ENCODE measurements at places on chromosomes 6 and 20. TPM values are rescaled to one million over a fixed set of nuclear protein-coding genes. Genes with fewer than 3 reads are reported as not detected.

The MYMX gene
- not detected for total RNA-seq

GRCh38 chr20:41100001-41100480 lies 37.3 kb upstream of the PLCG1 start:
- H3K36me3 ChIP-seq = peaks cover 68% of the 10 kb centered on the region
- H3K27ac ChIP-seq = no peak overlapping the region
- H3K27me3 ChIP-seq = no peaks in the 10 kb centered on the region
- H3K4me1 ChIP-seq = peaks cover 6% of the 10 kb centered on the region
- DNase-seq = no peak
- H3K4me3 ChIP-seq = no peak overlapping the region

- H3K27ac ChIP-seq = no peak overlapping the region
- H3K27me3 ChIP-seq = peaks cover 10% of the 10 kb centered on the region
- no peak for DNase-seq
- H3K36me3 ChIP-seq = no peaks in the 10 kb centered on the region
- no peak overlapping the region for H3K4me3 ChIP-seq
These were observed 305.5 kb upstream of the SGK1 start for GRCh38 chr6:134623401-134623800.

DNA sequence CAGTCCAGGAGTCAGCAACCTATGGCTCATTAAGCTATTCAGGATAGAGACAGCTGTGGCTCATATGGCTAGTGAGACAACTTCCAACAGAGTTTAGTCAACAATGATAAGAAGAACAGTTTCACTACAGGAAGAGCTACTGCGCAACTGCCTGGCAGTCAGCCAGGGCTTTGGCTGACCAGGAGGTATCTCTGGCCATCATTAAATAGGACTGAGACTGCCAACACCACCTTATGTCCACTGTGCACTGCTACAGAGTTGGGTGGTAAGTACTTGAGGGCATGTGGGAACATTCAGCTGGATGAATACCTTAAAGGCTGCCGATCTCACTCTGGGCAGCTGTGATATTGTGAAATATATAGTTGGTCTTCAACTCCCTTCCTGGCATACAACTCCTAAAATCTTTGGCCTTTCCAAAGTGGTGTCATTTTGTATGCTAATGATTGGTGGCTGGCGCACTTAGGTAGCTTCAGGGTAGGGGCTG lies 52.2 kb upstream of the FAM83C start:
- DNase-seq = no peak
- no peaks in the 10 kb centered on the region for H3K4me1 ChIP-seq
- peaks cover 41% of the 10 kb centered on the region for H3K36me3 ChIP-seq
- no peak overlapping the region for H3K4me3 ChIP-seq
- H3K27me3 ChIP-seq = no peaks in the 10 kb centered on the region
- H3K27ac ChIP-seq = no peak overlapping the region

DNA sequence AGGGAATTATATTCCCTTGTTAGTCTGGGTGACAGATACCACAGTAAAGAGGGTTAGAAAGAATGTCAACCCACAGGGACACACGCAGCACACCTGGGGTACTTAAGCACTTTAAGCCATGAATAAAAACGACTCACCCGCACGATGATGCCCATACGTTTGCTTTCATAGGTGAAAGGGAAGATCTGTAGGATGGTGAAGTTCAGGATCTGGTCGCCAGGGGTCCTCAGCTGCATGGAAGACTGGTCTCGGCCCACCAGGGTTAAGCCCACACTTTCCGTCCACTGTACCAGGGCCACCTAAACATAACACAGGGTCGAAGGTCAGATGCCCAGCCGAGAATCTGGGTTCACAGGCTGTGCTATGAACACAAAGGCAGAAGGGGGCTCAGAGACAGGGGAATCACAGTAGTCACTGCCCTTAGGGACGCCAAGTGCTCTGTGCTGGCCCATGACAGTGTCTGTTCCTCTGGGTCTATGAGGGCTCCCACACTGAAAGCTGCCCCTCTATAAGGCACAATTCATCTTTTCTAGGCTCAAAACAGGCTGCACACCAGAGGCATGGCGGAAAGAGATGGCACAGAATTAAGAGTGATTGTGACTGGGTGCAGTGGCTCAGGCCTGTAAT lies 96.8 kb upstream of the NFATC2 start:
- H3K4me1 ChIP-seq = no peaks in the 10 kb centered on the region
- no peak overlapping the region for H3K27ac ChIP-seq
- H3K27me3 ChIP-seq = no peaks in the 10 kb centered on the region
- no peaks in the 10 kb centered on the region for H3K36me3 ChIP-seq
- DNase-seq = peak; percentile 66

DNA sequence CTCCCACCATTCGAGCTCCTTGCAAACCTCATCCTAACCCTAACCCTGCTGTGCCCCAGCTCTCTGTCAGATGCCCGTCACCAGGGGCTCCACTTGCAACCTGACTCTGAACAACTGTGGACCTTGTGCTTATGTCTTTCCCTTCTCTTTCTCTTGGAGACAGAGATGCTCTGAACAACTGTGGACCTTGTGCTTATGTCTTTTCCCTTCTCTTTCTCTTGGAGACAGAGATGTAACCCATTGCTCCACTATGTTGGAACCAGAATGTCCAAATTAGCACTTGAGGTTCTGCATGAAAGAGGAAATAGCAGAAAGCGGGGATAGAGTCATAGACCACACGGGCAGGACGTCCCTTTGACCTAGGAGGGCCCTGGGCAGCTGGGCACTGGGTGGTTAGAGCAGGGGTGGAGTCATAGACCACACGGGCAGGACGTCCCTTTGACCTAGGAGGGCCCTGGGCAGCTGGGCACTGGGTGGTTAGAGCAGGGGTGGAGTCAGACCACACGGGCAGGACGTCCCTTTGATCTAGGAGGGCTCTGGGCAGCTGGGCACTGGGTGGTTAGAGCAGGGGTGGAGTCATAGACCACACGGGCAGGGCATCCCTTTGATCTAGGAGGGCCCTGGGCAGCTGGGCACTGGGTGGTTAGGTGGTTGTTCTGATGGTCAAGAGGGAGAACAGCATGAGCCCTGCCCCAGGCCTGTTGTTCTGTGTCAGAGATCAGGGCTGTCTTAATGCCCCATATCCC lies 22.2 kb downstream of the PCMTD2 start:
- H3K27me3 ChIP-seq = peaks cover 7% of the 10 kb centered on the region
- no peak overlapping the region for H3K27ac ChIP-seq
- peaks cover 21% of the 10 kb centered on the region for H3K4me1 ChIP-seq
- peaks cover 7% of the 10 kb centered on the region for H3K36me3 ChIP-seq

GRCh38 chr6:52395969-52396368 lies 24.2 kb upstream of the EFHC1 start:
- H3K36me3 ChIP-seq = peaks cover 26% of the 10 kb centered on the region
- H3K4me1 ChIP-seq = peaks cover 94% of the 10 kb centered on the region
- peak overlapping the region; percentile 91 for H3K27ac ChIP-seq
- no peaks in the 10 kb centered on the region for H3K27me3 ChIP-seq

DNA sequence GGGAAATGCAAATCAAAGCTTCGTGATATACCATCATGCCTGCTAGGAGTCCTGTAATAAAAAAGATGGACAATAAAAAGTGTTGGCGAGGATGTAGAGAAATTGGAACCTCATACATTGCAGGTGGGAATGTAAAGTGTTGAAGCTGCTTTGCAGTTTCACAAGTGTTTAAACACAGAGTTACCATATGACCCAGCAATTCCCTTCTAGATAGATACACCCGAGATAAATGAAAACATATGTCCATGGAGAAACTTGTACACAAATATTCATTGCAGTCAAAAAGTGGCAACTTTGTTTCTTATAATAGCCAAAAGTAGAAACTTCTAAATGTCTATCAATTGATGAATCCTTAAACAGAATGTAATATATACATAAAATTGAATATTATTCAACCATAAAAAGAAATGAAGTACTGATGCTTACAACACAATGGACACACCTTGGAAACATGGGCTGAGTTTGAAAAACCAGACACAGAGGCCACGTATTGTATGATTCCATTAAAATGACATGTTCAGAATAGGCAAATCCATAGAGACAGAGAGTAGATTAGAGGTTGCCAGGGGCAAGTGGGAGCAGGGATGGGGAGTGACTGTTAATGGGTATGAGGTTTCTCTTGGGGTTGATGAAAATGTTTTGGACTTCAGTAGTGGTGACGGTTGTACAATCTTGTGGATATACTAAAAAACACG lies 20.8 kb upstream of the ERVFRD-1 start:
- H3K4me3 ChIP-seq = no peak overlapping the region
- no peaks in the 10 kb centered on the region for H3K4me1 ChIP-seq
- no peak overlapping the region for H3K27ac ChIP-seq
- no peaks in the 10 kb centered on the region for H3K27me3 ChIP-seq
- no peak for DNase-seq

- no peak for DNase-seq
- peaks cover 8% of the 10 kb centered on the region for H3K4me1 ChIP-seq
- H3K27ac ChIP-seq = no peak overlapping the region
- H3K4me3 ChIP-seq = no peak overlapping the region
- H3K36me3 ChIP-seq = no peaks in the 10 kb centered on the region
- H3K27me3 ChIP-seq = no peaks in the 10 kb centered on the region
These were observed 7.6 kb downstream of the NOTCH4 start for GRCh38 chr6:32216285-32216684.

- no peak overlapping the region for H3K27ac ChIP-seq
- DNase-seq = no peak
- no peaks in the 10 kb centered on the region for H3K4me1 ChIP-seq
- no peaks in the 10 kb centered on the region for H3K36me3 ChIP-seq
- no peaks in the 10 kb centered on the region for H3K27me3 ChIP-seq
- H3K4me3 ChIP-seq = no peak overlapping the region
These were observed 193.3 kb upstream of the PLCB4 start for GRCh38 chr20:8875586-8875985.

DNA sequence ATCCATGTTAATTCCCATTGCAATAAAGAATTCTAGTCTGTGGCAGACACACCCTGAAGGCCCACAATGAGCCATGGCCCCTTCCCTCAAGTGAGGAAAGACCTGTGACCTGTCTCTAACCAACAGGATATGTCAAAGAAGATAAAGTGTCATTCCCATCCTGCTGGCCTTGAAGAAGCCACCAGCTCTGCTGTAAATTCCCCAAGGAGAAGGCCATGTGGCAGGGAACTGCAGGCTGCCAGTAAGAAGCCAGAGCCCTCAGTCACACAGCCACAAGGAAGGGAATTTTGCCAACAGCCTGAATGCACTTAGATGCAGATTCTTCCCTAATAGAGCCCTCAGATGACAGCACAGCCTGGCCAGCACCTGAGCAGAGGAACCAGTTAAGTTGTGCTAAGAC lies 24.8 kb downstream of the VIP start:
- H3K4me1 ChIP-seq = no peaks in the 10 kb centered on the region
- no peak overlapping the region for H3K4me3 ChIP-seq
- H3K27ac ChIP-seq = no peak overlapping the region
- no peaks in the 10 kb centered on the region for H3K36me3 ChIP-seq
- no peaks in the 10 kb centered on the region for H3K27me3 ChIP-seq
- DNase-seq = no peak

GRCh38 chr6:18444111-18444510 lies 57.0 kb downstream of the RNF144B start:
- no peaks in the 10 kb centered on the region for H3K27me3 ChIP-seq
- H3K27ac ChIP-seq = no peak overlapping the region
- no peaks in the 10 kb centered on the region for H3K36me3 ChIP-seq
- no peak overlapping the region for H3K4me3 ChIP-seq
- H3K4me1 ChIP-seq = peaks cover 2% of the 10 kb centered on the region

- DNase-seq = no peak
- no peaks in the 10 kb centered on the region for H3K27me3 ChIP-seq
- H3K4me1 ChIP-seq = no peaks in the 10 kb centered on the region
- no peak overlapping the region for H3K4me3 ChIP-seq
- no peaks in the 10 kb centered on the region for H3K36me3 ChIP-seq
- no peak overlapping the region for H3K27ac ChIP-seq
These were observed 13.9 kb upstream of the SULF2 start for GRCh38 chr20:47799116-47799715.

GRCh38 chr6:44388135-44388487 lies 605 bp downstream of the CDC5L start:
- peaks cover 8% of the 10 kb centered on the region for H3K27me3 ChIP-seq
- peak overlapping the region; percentile 97 for H3K4me3 ChIP-seq
- H3K4me1 ChIP-seq = peaks cover 36% of the 10 kb centered on the region
- peaks cover 38% of the 10 kb centered on the region for H3K36me3 ChIP-seq
- DNase-seq = peak; percentile 42

The ETV7 gene
- total RNA-seq = 4.6 TPM
